A549 (cell line): ENCODE measurements at places on chromosomes 6 and 20. TPM values are rescaled to one million over a fixed set of nuclear protein-coding genes. Genes with fewer than 3 reads are reported as not detected.

LST1 gene
- 0.26 to 0.47 TPM in 2 of 3 replicates, not detected in the other for polyA plus RNA-seq

MYB gene
- 0.27 to 0.47 TPM (median 0.38 TPM) in 3 replicates for polyA plus RNA-seq

GRCh38 chr6:154479351-154479769, 31.1 kb downstream of the CNKSR3 start:
- no peak for DNase-seq

GRCh38 chr6:54856129-54856528, 9.6 kb downstream of the FAM83B start:
- no peak for DNase-seq

DNA sequence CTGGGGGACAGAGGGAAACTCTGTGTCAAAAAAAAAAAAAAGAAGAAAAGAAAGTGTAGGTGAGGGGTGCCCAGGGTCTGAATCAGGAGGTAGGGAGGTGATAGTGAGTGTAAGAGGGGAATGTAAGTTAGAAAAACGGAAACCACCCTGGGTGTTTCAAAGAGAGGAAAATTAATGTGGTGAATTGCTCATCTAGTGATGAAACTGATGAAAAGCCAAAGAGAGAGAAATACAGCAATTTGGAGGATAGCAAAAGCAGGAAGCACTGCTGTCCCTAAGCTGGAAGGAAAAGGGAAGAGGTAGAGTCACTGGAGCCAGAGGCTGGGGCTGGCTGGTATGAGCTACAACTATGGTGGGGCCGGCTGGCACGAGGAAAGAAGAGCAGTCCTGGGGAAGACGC, 85.0 kb upstream of the CEP85L start:
- DNase-seq, result no peak

- no peak for DNase-seq
These were observed 39.4 kb upstream of the RFPL4B start for GRCh38 chr6:112307707-112308106.

GRCh38 chr20:19071446-19071725, 141.1 kb upstream of the SLC24A3 start:
- DNase-seq, result no peak
